Substantia nigra (tissue), 51 donors: ENCODE measurements at places on chromosomes 16 and 17.

- no peak for DNase-seq
These were observed 1.1 kb upstream of the HOXB7 start for GRCh38 chr17:48611681-48612455.

GRCh38 chr17:81551458-81552243, 502 bp downstream of the FAAP100 start:
- no peak for DNase-seq

DNA sequence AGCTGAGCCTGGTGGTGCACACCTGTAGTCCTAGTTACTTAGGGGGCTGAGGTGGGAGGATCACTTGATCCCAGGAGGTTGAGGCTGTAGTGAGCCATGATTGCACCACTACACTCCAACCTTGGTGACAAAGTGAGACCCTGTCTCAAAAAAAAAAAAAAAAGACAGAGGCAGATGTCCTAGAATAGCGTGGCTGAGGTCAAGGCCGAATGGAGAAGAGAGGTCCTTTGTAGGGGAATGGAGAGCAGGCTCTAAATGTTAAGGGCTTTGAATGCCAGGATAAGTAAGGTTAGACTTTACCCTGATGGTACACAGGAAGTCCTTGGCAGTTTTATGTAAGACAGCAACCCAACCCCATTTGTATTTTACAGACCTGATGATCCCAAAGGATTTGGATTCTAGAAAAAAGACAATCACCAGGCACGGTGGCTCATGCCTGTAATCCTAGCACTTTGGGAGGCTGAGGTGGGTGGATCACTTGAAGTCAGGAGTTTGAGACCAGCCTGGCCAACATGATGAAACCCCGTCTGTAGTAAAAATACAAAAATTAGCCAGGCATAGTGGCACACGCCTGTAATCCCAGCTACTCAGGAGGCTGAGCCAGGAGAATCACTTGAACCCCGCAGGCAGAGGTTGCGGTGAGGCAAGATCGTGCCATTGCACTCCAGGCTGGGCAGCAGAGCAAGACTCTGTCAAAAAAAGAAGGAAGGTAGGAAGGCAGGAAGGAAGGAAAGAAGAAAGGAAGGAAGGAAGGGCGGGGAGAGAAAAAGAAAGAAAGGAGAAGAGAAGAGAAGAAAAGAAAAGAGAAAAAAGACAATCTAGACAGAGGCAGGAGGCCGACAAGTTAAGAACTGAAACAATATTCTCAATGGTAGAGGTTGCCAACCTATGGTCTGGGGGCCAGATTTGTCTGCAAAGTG, 2.1 kb upstream of the SBK1 start:
- no peak for DNase-seq

GRCh38 chr17:68441070-68441770, 16.1 kb downstream of the WIPI1 start:
- DNase-seq, result no peak
